ENCODE measurements at places on chromosomes 4 and X.

DNA sequence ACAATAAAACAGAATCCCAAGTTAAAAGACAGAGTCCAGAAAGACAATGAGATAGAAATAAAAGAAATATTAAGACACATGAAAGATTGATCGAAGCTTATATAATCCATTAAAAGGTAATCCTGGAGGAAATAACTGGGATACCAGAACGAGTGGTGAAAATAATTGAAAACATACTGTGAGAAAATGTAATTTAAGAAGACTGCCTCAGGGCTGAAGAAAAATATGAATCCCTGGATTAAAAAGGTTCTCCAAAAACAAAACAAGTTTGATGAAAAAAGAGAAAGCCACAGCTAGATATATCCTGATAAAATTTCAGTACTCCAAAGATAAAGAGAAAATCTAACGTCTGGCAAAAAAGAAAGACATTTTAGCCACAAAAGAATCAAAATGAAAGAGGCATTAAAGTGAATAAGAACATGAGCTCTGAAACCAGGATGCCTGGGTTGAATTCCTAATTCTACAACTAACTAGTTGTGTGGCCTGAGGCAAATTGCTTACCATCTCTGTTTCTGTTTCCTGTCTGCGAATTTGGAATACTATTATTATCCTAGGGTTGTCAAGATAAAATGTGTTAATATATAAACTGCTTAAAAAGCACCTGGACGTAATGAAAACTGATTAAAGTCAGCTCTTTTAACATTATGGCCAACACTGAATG is 5.5 kb downstream of the DDX60L start:
- no peak for DNase-seq

DNA sequence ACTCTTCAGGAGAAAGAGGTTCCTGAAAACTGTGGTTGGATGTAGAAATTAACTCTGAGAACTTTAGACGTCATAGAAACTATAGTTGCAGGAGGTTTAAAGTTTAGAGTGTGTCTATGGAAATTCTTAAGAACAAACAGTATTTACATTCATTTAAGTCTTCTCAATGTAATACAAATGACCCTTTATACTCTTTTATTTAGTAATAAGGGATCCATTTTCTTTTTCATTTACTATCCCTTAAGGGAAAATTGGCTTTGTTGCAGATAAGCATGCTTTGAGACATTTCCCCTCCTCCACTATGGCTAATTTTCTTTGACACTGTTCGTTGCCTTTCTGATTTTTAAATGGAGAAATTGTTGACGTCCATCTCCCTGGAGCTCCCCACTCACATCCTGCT is 96.4 kb downstream of the POLA1 start:
- DNase-seq: no peak

DNA sequence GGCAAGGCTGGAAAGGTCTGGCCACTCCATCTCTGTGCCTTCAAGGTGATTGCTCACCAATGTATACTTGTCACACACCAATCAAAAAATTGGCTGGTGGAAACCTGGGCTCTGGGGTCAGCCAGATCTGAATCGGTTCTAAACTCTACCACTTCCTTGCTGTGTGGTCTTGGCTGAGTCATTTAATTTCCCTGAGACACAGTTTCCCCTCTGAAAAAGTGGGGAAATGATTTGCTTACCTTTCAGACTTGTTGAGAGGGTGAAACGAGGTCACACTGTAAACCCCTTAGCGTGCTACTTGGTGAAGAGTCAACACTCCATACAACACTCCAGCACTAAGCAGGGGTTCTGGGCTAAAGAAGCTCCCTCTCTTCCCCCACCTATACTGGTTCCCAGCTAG is 252.3 kb upstream of the ZIC3 start:
- DNase-seq: no peak

- no peak for DNase-seq
These were observed 343.4 kb downstream of the DMD start for GRCh38 chrX:32867781-32868523.

DNA sequence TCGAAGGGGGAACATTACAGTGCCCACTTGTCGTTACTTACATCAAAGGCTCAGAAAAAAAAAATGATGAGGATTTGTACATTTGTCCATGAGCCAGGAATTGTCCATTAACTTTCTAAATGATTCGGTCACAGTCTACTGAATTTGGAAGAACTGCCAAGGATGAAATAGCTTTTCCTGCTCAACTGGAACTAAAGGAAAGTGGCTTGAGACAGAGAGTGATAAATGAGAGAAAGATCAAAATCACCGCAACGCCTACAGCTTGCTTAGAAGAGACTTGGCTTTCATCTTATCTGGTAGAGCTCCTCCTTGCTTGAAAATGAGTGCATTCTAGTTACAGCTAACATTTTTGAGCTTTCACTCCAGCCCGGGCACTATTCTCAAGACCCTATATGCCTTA is 55.5 kb upstream of the ADGRG2 start:
- no peak for DNase-seq

DNA sequence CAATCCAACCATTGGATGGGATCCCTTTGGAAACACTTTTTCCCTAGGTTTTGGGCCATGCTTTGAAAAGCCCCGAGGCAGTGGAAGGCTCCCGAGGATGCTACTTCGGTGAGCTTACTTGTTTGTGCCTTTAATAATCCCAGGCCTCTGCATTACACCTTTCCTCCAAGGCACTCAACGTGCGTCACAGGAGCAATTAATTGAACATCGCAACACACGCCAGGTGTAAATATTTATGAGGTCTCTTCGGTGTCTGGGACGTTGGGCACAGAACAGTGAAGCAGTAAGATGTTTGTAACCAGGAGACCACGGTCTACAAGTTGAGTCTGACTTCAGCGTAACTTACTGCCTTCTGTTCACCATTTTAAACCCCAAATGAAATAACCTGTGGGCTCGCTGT is 97.3 kb downstream of the CLNK start:
- DNase-seq: no peak

DNA sequence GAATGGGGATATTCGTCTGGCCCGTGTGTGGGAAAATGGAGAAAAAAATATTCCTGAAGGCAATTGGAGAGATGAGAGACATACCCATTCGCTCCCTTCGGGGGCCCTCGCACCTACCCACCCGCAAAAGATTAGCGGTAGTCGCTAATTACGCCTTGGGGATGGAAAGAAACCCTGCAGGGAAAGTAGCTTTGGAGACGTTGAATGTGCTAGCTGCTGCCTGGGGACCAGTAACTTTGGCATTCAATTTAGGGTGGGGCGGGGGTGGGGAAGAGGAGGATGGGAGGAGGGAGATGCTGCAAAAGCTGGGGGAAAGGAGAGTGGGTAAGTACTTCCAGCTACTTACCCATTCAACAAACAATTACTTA is 407 bp upstream of the ZC4H2 start:
- no peak for DNase-seq

DNA sequence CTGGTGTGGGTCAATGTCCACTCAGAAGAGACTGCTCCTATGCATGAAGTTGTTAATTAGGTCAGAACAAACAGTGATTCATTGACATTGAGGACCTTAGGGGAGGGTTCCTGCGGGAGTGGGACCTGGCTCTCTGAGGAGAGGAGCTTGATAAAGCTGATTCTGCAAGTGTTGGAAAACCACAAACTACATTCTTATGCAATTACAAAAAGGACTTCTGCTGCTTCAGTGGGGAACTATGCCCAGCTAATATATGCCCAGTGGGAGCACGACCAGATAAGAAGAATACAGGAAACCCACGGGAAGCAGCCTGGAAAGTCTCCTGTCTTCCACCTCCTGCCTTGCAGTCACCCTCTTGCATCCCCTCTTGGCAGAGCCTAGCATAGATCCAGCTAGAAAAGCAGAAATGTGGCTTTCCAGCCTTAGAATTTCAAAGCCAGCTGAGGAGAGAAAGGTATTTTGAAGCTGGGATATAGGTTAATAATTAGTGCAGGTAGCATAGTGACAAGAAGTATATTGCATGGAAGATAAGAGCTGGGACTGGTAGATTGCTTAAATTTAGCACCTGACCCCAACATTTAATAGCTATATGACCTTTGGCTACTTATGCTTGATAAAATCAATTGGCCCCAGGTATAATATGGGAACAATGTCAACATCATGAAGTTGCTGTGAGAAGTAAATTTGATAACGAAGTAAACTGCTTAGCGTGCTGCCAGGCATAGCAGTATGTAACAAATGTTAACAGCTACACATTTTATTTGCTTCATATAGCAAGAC is 34.9 kb upstream of the UGT8 start:
- DNase-seq: no peak

- DNase-seq: no peak
These were observed 83.9 kb upstream of the RAI2 start for GRCh38 chrX:17944833-17945497.

- DNase-seq: no peak
These were observed 133.9 kb downstream of the TET2 start for GRCh38 chr4:105280338-105281123.

DNA sequence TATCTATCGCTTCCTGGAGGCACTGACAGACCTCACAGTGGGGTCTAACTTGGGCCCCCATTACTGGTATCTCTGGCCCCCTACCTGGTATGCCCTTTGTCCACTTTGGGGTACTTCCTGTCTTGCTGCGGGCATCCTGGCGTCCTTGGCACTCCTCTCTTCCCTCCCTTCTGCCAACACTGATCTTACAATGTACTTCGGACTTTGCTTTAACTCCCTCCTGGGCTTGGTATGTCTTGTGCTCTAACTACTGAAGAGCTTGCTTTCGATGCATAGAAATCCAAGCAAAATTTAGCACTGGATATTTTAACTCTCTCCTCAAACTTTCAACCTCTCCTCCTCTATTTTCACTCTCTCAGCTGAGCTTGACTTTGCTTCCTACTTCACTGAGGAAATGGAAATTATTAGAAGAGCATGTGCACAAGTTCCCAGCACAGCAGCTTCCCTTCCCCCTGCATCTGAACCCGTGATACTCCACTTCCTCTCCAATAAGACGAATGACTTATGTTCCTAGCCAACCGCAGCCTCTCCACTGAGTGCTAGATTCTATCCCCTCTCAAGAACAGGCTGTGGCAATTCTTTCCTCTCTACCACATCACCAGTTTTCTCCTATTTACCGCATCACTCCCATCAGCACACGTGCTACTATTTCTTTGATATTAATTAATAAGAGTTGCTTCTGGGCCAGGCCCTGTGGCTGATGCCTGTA is 52.9 kb downstream of the SUPT20HL2 start:
- DNase-seq: no peak

DNA sequence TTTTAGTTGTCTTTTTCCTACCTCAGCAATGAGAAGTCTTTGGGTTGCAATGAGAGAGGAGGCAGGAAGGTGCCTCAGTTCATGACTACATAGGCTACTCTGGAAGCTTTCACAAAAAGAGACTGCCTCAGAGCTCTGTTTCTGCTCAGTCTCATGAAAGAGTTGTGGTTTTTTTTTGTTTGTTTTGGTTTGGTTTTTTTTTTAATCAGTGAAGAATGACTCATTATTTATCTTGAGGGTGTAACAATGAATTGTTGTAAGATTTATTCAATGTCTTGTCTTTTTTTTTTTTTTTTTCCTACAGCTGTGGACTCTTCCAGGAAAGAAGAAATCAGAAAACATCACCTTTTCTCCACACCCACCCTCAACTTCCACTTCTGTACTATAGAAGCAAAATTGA is 67.5 kb upstream of the CXCL13 start:
- DNase-seq: no peak

- DNase-seq: no peak
These were observed 115.7 kb upstream of the GATB start for GRCh38 chr4:151876381-151876988.

GRCh38 chr4:5424901-5425300 is 283.5 kb downstream of the EVC2 start:
- DNase-seq: no peak

GRCh38 chrX:47232803-47233332 is at the start of gene USP11:
Gene USP11, plus strand, starts transcription at chrX:47233009. Its CDS starts 35 bp downstream, at chrX:47233044.
- DNase-seq: peak; percentile 43

- no peak for DNase-seq
These were observed 22.2 kb downstream of the RAB9A start for GRCh38 chrX:13711141-13711540.

DNA sequence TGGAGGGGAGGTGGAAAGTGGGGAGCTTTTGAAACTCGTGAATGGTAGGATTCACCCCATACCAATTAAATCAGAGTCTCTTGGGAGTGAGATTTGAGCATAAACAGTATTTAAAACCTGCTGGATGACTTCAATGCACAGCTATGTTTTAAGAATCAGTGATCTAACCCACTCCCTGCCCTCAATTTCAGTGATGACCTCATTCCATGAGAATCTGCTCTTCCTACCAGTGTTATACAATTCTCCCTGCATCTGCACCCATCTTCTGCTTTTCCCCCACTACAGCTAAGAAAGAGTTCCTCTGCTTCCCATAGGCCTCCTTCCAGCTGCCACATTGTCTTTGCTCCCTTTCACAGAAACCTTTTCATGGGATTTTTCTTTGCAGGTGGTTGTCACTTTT is 18.3 kb upstream of the H2AZ1 start:
- no peak for DNase-seq

DNA sequence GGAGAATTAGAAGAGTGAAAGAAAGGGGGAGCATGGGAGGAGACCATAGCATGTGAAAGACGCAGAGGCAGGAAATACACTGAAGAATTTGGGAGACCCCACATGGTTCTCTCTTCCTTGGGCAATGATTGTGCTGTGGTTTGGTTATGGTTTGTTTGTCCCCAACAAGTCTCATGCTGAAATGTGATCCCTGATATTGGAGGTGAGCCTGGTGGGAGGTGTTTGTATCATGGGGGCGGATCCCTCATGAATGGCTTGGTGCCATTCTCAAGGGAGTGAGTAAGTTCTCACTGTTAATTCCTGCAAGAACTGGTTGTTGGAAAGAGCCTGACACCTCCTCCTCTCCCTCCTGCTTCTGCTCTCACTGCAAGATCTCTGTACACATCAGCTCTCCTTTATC is 78.6 kb upstream of the RAI2 start:
- no peak for DNase-seq

- no peak for DNase-seq
These were observed 14.7 kb downstream of the RGS12 start for GRCh38 chr4:3307486-3307885.

- DNase-seq: no peak
These were observed 364.1 kb downstream of the FSTL5 start for GRCh38 chr4:161799710-161800109.

DNA sequence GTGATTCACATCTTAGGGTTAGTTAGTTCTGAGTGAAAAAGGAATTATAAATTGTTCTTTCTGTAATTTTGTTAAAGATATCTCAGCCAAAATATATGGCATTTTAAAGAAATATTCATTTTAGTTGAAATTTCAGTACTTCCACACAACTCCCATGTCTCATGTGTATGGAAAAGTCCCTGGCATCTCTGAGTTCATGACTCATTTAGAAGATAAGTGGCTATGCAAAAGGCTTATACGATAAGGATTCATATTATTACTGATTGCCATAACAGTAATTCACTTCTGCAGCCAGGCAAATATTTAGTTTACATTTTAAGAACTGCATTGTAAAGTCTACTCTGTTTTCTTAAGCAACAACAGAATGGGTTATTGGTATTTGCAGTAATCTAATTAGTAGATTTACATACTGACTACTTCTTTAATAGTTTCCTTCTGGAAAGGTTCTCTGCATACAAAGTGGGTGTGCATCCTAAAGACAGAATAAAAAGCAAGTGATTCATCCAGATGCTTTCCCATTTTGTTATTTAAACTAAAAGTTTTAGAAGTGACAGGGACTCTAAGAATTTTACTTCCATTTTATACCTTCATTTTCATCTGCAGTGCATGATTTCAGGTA is 682.4 kb upstream of the PABPC4L start:
- no peak for DNase-seq

- DNase-seq: no peak
These were observed 228.8 kb downstream of the ADGRL3 start for GRCh38 chr4:61428950-61429349.

- DNase-seq: no peak
These were observed 6.4 kb upstream of the DHRSX start for GRCh38 chrX:2507196-2507595.

- DNase-seq: peak; percentile 40
These were observed at the start of gene RNF175 for GRCh38 chr4:153759407-153760316. Gene RNF175, minus strand, starts transcription at chr4:153760024. Its CDS starts 162 bp downstream, at chr4:153759862.
